ENCODE measurements at places on chromosomes 11 and 22.

- no peak for DNase-seq
Observed at GRCh38 chr11:11482730-11483129, 129.7 kb upstream of the CSNK2A3 start.

DNA sequence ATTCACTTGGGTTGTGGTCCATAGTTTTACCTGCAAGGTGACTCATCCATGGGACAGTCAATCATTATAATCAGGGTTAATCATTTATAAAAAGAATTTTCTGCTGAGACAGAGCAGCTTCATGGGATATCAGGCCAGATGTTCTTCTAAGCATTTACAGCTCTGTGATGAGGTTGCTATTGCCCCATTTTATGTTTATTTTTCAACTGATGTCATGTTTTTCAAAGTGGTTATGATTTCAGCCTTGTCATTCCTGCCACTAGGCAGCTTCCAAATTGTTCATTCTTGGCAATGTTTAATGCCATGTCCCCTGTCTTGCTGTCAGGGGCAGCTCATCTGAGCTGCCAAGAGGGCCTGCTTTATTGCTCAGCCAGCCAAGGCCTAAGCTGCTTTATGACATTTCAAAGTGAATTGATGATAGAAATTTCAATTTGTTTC is 35.9 kb upstream of the ZBED5 start:
- DNase-seq, result no peak

- DNase-seq, result no peak
Observed at GRCh38 chr22:33327348-33327860, 269.2 kb upstream of the SYN3 start.

DNA sequence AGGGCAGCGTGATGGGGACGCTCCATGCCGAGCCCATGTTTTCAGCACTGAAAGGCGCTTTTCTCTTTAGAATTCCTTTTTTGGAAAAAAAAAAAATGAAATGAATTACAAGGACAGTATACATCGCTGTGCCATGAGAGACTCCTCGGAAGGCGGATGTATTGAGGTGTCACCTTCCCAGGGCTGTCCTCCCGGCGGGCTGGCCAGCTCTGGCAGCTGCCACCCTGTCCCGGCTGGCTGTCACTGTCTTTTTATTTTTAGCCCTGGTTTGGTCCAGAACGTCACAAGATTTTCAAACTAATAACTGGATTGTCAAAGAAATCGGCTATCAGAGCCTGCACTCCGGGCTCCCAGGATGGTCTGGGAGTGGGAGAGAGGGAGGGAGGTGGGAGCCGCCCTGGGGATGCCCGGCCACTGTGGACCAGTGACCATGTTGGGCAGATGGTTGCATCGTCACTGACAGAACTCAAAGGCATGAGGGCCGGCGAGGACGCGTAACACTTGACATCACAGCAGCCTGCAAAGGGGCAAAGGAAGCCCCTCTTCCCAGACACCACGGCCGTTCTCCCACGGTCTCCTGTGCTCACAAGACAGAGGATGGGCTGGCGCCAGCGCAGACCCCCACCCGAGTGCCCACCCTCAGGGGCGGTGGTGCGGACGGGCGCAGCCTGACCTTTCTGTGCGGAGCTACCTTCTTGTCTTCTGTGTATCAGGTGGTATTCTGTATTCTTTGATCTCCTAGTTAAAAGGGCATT is 392.9 kb downstream of the TBC1D22A start:
- no peak for DNase-seq

- DNase-seq, result no peak
Observed at GRCh38 chr11:24588081-24588480, 91.2 kb downstream of the LUZP2 start.

DNA sequence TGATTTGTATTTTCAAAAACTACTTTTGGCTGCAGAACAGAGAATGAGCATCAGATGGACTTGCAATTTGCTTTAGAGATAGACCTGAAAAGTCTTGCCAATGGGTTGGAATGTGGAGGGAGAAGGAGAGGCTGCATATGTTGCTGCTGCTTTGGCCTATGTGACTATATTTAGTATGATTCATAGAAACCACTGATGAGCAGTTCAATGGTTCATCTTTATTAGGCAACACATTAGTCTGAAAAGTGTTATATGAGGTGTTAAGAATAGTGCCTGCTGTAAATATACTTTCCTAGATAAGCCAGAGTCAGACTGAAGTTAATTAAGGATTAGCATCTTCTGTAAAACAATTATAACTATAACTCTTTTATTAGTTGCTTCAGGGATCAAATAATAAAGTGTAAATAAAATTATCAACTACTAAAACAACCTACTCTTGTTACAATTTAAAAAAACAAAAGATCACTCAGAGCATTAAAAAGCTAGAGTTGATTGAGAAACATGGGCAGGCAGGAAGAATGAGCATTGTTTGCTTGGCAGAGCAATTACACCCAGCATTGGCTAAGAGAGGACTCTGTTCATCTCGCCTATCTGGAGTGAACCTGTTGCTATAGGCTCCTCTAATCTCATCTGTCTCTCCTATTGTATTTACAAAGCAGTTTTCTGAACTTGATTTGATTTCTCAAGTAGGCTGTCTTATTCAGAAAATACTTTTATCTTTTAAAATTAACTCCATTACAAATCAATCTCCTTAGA is 36.3 kb downstream of the HORMAD2 start:
- no peak for DNase-seq

GRCh38 chr22:41532908-41533825 is 11.1 kb downstream of the POLR3H start:
- peak; percentile 38 for DNase-seq

DNA sequence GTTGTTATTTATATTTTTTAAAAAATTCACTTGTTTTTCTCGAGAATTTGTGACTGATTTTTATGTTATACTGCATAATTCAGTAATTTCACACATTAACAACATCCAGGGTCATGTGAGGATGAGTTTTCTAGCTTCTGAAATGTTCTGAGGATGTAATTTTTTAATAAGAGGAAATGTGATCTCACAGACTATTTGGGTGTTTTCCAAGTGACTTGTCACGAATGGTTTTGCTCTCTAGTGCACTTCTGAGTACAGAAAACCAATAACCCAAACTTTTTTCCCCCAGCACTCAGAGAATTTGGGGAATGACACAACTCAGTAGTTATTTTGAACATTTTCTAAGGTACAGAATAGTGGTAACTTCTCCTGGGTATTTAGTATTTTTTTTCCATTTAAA is 821.1 kb upstream of the ARHGAP42 start:
- DNase-seq, result no peak

DNA sequence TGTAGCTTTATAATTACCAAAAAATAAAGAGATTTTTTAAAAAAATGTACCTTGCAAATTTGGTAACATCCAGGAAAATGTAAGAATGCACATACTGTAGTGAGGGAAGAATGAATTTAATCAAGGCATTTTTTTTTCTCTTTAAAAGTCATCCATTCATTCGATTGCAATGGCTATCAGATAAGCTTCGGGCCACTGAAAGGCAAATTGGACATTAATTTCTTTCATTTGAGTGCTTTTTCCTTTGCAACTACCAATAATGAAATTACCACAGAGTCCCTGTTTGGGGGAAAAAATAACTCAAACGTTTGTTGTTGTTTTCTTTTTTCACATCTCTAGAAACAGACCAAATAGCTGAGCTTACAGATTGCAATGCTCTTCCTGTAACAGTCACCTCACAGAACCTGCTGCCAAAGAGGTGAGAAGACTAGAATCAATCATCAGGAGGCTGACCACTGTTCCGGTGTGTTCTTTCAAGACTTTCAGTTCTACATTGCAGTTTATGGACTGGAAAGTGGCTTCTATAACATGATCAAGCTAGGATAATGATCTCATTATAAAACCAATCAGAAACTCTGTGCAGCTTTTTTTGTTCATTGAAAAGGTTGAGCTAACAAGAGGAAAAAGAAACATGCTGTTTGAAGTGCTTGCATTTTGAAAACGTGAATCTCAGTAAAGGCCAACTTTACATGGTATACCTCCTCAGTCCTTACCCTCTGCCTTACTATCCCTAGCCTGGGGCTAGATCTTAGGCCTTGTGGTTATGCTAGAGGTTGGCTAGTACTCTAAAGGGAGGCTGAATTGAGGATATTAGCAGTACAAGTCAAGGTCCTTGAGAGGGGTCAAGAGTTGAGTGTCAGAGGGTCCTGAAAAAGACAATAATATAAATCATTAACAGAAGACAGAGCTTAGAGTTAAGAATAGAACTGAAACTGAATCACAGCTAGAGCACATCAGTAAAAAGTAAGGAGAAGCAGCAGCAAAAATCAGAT is 1276.1 kb downstream of the LRRC4C start:
- DNase-seq, result no peak

DNA sequence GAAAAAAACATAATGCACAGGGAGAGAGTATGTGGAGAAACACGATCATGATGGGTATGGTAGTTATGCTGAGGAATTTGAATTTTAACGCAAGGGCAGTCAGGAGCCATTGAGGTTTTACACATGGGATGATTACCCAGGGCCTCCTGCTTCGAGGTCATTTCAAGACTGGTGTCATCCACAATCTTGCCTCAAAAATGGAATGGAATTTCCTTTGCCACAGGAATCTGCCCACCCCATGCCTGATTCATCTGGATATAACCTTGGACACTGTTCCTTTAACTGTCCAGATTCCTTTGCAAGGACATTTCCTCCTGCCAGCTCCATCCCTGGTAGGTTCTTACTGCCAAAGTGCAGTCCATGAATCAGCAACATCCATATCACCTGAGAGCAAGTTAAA is 655.9 kb upstream of the TENM4 start:
- no peak for DNase-seq

DNA sequence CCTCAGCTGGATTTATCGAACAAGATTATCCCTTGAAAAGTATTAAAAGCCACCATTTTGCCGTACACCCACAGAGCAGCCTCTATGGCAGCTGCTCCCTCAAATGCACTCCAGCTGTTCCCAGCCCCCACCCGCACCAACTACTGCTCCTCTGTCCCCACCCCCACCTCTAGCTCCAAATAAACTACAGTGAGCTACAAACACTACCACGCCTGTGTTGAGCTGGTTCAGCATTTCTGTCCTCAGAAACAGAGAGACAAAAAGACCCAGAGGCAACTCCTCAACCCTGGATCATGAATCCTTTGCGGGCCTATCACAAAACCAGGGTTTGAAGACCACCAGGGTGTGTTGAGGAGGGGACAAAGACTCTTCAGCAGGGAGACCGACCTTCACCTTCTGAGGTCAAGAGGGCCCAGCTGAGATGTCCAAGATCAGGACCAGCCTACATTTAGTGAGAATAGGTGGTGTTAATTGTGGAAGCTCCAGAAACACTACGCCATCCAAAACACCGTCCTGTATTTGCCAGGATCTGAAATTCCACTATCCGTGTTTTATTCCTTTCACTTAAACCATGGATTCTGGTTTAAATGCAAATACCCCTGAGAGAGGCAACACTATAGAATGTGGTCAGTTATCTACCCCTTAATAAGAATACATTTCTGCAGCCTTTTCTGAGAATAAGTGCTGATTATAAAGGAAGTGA is 195.9 kb downstream of the DSCAML1 start:
- DNase-seq, result no peak

DNA sequence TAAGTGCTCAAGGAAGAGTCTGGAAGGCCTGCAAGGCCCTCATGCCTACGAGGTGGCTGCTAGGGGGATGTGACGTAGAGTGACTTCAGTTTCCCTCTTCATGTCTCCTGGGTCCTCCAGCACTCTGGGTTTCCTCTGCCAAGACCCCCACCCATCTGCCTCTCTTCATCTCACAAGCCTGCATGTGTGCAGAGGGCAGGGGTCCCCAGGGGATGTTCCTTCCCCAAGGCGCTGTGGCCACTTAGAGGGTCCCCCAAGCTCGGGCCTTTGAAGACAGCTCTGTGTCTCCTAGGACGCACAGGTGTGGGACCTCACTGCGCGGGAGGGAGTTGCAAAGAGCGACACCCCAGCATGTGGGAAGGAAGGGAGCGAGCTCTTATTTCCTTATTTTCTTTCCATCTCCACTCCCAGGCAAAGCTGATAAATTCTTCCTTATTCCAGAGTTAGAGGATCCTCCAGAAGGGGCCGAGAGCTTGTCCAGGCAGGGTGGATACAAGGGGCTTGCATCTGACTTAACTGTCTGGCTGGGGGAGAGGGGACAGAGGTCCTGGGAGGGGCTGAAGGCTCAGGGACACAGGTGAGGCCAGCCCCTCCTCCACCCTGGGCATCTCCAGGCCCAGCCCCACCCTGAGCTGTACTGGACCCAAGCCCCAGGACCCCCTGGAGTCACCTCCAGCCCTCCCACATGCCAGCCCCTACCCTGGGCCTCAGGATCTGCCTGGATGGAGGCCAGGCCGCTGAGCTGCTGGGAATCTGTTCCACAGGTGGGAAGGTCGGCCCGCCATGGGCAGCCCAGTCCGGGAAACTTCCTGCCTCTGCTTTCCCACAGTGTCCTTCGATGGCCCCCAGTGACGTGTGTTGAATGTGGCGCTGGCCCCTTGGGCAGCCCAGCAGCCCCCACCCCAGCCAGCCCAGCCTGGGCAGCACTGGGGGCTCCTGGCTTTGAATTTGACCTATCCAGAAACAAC is 59.7 kb upstream of the KCNQ1OT1 start:
- DNase-seq, result no peak

- no peak for DNase-seq
Observed at GRCh38 chr11:104286129-104286528, 122.2 kb upstream of the PDGFD start.

DNA sequence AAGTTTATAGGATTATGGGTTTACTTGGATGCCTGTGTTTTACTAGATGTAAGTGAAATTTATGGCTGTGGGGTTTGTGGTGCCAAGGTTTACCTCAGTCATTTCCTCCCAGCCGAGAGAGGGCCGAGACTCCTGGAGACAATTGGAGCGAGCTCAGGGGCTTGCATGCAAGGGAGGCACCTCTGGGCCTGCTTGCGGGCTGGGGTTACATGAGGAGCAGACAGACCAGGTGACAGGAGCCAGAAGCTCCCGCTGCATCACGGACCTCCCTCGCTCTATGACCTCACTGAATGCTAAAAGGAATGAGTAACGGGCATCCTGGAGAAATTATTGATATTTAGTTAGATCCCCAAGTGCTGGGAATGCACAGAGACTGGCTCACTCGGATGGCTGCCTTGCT is 275.2 kb upstream of the KIRREL3 start:
- no peak for DNase-seq

DNA sequence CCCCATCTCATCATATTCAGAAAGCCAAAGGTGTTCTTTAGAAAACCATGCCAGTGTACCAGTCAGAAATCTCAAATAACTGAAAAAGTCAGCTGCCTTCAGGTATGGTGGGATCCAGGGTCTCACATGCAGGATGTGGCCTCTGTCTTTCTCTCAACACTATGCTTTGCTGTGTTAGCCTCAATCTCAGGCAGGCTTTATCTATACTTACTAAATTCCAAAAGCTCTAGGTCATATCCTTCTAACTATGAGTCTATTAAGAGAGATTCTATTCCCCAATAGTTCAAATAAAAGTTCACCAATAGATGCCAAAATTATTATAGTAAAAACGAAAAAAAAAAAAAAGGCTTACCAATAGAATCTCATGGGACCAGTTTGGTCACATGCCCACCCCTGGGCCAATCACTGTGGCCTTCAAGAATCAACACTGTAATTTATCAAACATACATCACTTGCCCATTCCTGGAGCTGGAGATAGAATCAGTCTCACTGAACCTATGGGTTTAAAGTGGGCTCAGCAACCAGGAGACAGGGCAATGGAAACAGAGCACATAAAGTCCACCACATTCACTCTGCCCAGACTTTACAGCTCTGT is 38.0 kb upstream of the APLNR start:
- DNase-seq, result no peak
